Natural killer cell treated with Interleukin-12 subunit alpha and Interleukin-12 subunit beta and Interleukin-15 and Interleukin-18, amount 100 ng/mL, for 72 hours (primary cell): ENCODE measurements at places on chromosomes 16 and 17. TPM values are rescaled to one million over a fixed set of nuclear protein-coding genes. Genes with fewer than 3 reads are reported as not detected.

Gene CDH13
- not detected for total RNA-seq

Gene MT1G
- total RNA-seq: 7.5 TPM

GRCh38 chr17:66952031-66952524 lies 12.4 kb upstream of the CACNG4 start:
- H3K27me3 ChIP-seq: peaks cover 24% of the 10 kb centered on the region
- no peaks in the 10 kb centered on the region for H3K4me1 ChIP-seq
- no peak overlapping the region for H3K27ac ChIP-seq
- H3K36me3 ChIP-seq: no peaks in the 10 kb centered on the region
- H3K4me3 ChIP-seq: no peak overlapping the region
- DNase-seq: no peak

Gene KRT35
- not detected for total RNA-seq

GRCh38 chr17:53134548-53134947 lies 688.2 kb upstream of the KIF2B start:
- H3K36me3 ChIP-seq: no peaks in the 10 kb centered on the region
- no peak for DNase-seq
- H3K27ac ChIP-seq: no peak overlapping the region
- no peaks in the 10 kb centered on the region for H3K27me3 ChIP-seq
- no peaks in the 10 kb centered on the region for H3K4me1 ChIP-seq
- H3K4me3 ChIP-seq: no peak overlapping the region

Gene SERPINF2
- total RNA-seq: 0.24 TPM

DNA sequence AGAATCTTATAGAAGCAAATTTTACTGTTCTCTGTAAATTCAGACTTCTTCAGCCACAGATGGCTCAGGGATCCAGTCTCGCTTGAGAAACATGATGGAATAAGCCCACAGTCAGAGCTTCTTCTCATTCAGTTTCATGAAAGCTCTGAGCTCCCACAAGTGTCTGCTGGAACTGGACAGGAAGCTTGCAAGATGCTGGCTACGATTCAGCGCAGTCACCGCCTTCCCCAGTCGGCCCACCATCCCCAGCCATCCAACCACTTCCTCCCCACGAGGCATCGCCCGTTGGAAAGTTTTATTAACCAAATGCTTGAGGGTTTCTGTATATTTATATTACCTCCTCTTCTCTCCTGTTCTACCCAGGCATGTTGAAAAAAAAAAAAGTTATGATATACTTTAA lies 171.7 kb downstream of the ZFHX3 start:
- DNase-seq: peak; percentile 72
- H3K4me3 ChIP-seq: no peak overlapping the region
- peaks cover 20% of the 10 kb centered on the region for H3K4me1 ChIP-seq
- H3K27ac ChIP-seq: no peak overlapping the region
- H3K27me3 ChIP-seq: no peaks in the 10 kb centered on the region
- no peaks in the 10 kb centered on the region for H3K36me3 ChIP-seq

DNA sequence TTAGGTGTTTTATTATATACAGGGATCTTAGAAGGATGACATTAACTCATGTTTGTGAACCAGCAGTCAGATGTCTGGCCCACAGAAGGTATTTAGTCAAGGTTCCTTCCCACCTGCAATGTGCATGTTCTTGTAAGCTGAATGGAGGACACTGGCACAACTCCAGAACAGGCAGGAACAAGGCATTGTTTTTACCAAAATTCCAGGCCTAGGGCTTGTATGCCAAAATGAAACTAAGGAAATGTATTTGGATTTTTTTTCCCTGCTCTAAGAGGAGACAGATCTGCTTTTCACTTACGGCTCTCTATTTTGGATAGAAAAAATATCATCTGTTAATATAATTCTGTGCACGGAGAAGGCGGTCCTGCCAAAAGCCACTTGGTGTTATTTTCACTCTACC lies 312.5 kb downstream of the GRIN2A start:
- no peak overlapping the region for H3K4me3 ChIP-seq
- H3K36me3 ChIP-seq: no peaks in the 10 kb centered on the region
- peaks cover 7% of the 10 kb centered on the region for H3K27me3 ChIP-seq
- no peak for DNase-seq
- H3K27ac ChIP-seq: no peak overlapping the region
- H3K4me1 ChIP-seq: no peaks in the 10 kb centered on the region

DNA sequence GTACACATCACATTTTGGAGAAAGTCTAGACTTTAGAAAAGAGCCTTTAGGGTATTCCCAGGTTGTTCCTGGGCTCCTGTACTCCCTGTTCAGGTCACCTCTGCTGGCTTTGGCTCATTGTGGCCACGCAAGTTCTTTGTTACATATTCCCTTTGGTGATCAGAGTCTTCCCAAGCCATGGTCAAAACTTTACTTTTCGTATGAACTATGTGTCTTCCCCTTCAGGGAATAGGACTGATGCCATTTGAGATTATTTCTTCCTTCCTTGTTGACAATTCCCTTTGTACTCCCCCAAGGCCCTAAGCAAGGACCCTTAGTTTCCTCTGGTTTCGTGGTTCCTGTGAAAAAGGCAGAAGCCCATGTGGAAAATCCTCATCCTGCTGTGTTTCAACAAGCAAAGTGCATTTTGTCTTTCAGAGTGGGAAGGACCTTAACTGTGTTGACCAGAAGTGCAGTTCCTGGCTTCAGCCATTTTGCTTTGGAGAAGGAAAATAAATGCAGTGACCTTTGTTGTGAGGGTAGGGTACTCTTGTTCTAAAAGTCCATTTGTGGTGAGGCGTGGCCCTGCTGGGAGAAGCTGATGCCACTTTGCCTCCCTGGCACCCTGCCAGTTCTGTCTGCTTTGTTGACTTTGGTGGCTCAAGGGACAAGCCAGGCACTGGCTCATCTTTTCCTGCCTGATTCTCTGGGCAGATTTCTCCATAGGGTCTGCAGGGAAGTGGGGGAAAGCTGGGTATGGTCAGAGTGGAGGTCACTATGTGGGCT lies 55.1 kb downstream of the ZNRF1 start:
- H3K27me3 ChIP-seq: no peaks in the 10 kb centered on the region
- H3K27ac ChIP-seq: no peak overlapping the region
- no peak overlapping the region for H3K4me3 ChIP-seq
- peaks cover 16% of the 10 kb centered on the region for H3K4me1 ChIP-seq
- no peak for DNase-seq
- no peaks in the 10 kb centered on the region for H3K36me3 ChIP-seq

DNA sequence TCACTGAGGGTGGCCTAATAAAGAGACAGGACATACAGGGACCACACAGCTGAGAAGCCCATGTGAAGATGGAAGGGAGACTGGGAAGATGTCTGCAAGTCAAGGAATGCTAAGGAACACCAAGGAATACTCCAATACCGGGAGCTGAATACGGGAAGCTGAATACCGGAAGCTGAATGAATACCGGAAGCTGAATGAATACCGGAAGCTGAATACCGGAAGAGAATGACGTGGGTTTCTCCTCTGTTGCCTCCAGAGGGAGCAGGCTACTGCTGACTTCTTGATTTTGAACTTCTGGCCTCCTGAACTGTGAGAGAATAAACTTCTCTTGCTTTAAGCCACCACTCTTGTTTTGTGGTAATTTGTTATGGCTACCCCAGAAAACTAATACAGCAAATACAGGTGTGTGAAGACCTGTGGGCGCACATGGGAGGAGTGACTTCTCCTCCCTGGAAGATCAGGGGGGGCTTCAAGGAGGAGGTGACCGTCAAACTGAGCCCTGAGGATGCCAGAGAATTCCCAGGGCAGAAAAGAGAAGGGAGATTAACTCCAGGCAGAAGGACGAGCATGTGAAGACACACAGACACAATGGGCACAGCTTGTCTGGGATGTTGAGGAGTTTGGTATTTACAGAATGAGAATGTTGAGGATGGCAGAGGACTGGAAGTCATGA lies 259.9 kb downstream of the IRF8 start:
- H3K4me1 ChIP-seq: peaks cover 5% of the 10 kb centered on the region
- no peak for DNase-seq
- no peak overlapping the region for H3K27ac ChIP-seq

Gene HLF
- total RNA-seq: 0.21 TPM

Gene SLC2A4
- total RNA-seq: not detected

DNA sequence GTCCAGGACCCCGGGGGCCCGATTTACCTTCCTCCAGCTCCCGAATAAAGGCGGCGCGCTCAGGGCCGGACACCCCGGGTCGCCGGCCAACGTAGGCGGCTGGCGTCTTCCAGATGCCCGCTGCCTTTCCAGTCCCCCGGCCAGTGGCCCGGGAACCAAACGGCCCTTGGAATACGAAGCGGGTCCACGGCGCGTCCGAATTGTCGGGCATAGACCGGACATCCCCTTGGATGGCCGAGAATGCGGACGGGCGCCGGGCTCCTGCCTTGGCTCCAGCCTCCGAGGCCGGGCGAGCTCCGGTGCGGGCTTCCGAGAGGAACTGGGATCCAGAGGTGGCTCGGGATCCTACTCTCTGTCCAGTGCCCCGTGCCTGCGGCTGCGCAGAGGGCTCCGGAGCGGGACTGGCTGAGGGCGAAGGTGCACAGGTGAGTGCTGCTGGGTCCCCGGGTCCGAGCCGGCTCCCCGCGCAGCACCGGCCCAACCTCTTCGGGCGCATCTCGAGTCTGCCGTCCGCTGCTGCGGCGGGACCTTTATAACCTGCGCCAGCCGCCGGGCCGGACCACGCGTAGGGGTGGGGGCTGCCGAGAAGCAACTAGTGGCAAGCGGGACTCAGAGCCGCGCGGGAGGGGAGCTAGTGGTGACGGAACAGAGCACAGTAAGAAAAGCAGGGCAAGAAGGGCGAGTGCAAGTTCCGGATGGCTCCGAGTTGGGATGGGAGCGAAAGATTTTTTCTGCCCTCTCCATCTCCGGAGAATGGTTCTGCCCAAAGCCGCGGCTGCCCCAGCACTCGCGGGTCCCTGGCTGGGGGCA lies at the start of gene HAP1:
TSS of gene HAP1 (minus strand) at position 505 of the 810 bp plus-strand sequence. CDS start at position 496, 9 bp downstream.
- no peak within 1 kb of the TSS for H3K4me3 ChIP-seq
- no peak for DNase-seq
- H3K36me3 ChIP-seq: no peaks in the 10 kb centered on the region

- no peak for DNase-seq
- H3K27me3 ChIP-seq: no peaks in the 10 kb centered on the region
- H3K4me3 ChIP-seq: peak overlapping the region; percentile 95
- peaks cover 47% of the 10 kb centered on the region for H3K4me1 ChIP-seq
- H3K36me3 ChIP-seq: peaks cover 10% of the 10 kb centered on the region
Observed at GRCh38 chr16:66933776-66934137, 445 bp downstream of the CIAO2B start.

- H3K4me3 ChIP-seq: no peak overlapping the region
- no peaks in the 10 kb centered on the region for H3K27me3 ChIP-seq
- H3K27ac ChIP-seq: no peak overlapping the region
Observed at GRCh38 chr17:70636517-70637133, 467.3 kb downstream of the KCNJ2 start.

GRCh38 chr16:51719376-51719775 lies 568.3 kb upstream of the SALL1 start:
- no peaks in the 10 kb centered on the region for H3K4me1 ChIP-seq
- no peak for DNase-seq
- H3K36me3 ChIP-seq: no peaks in the 10 kb centered on the region
- H3K27ac ChIP-seq: no peak overlapping the region
- no peaks in the 10 kb centered on the region for H3K27me3 ChIP-seq

- no peaks in the 10 kb centered on the region for H3K27me3 ChIP-seq
- no peaks in the 10 kb centered on the region for H3K36me3 ChIP-seq
- no peak overlapping the region for H3K27ac ChIP-seq
- DNase-seq: no peak
Observed at GRCh38 chr17:41627316-41628072, 3.1 kb upstream of the KRT17 start.

Gene CD300LF
- not detected for total RNA-seq

Gene FAM222B
- total RNA-seq: 21.7 TPM

DNA sequence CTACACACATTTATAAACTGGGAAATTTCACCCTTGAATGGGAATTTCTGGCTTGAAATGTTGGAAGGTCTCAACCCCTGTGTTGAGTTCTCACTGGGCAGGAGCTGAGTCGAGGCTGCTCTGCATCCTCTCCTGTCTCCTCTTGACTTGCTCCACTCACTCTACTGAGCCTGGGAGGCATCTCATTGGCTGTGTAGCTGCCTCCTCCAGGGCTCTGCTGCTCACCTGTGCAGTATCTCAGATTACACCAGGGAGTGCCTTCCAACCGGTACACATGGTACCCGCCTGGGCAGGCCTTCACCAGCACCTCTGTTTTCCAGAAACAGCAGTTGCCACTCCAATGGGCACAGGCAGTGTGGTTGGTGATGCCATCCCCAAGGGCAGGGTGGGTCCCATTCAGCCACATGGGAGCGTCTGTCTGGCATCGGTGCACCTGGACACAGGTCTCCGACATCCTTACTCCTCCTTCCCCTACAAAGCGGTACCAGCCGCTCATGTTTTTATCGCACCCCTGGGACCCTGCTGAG lies 3.7 kb downstream of the GP2 start:
- H3K36me3 ChIP-seq: no peaks in the 10 kb centered on the region
- DNase-seq: no peak
- peaks cover 4% of the 10 kb centered on the region for H3K27me3 ChIP-seq
- H3K4me3 ChIP-seq: no peak overlapping the region

Gene ADAM11
- total RNA-seq: 0.31 TPM

Gene HOXB3
- 9.0 TPM for total RNA-seq

DNA sequence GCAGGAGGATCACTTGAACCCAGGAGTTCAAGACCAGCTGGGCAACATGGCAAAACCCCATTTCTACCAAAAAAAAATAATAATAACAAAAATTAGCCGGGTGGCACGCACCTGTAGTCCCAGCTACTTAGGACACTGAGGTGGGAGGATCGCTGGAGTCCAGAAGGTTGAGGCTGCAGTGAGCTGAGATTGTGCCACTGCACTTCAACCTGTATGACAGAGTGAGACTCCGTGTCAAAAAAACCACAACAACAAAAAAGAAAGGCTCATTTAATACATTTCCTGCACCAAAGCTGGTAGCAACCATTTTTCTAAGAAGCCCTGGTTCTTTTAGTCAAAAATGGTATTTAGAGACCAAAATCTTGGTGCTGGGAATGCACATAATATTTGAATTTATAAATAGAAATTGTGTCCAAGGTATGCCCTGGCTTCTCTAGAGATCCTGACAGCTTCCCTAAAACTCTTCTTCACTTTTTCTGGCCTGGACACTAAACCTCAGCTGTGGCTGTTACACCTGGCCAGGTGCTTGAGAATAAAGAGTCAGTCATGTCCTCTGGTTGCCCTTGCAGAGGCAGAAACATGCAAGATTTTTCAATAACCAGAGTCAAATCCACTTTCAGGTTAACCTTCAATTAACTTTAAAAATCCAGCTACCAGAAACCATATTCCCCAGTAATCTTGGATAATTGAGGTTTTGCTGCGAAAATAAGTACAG lies 35.9 kb downstream of the SCNN1B start:
- no peak for DNase-seq
- H3K27me3 ChIP-seq: peaks cover 13% of the 10 kb centered on the region
- no peak overlapping the region for H3K27ac ChIP-seq
- H3K36me3 ChIP-seq: no peaks in the 10 kb centered on the region
- H3K4me3 ChIP-seq: no peak overlapping the region

- H3K4me3 ChIP-seq: no peak overlapping the region
- H3K27me3 ChIP-seq: no peaks in the 10 kb centered on the region
- H3K27ac ChIP-seq: peak overlapping the region; percentile 61
Observed at GRCh38 chr16:67458121-67458641, 22.8 kb downstream of the ATP6V0D1 start.

Gene CCL8
- not detected for total RNA-seq

Gene PRAC2
- total RNA-seq: not detected

Gene RAB40B
- total RNA-seq: 1.1 TPM

GRCh38 chr17:81537343-81537855 lies 9.2 kb downstream of the FSCN2 start:
- no peaks in the 10 kb centered on the region for H3K36me3 ChIP-seq
- H3K4me1 ChIP-seq: peaks cover 5% of the 10 kb centered on the region
- no peak for DNase-seq
- peaks cover 3% of the 10 kb centered on the region for H3K27me3 ChIP-seq
- no peak overlapping the region for H3K27ac ChIP-seq

Gene GP2
- total RNA-seq: not detected

GRCh38 chr16:81629034-81629802 lies 149.9 kb upstream of the PLCG2 start:
- H3K4me1 ChIP-seq: peaks cover 47% of the 10 kb centered on the region
- H3K4me3 ChIP-seq: no peak overlapping the region
- DNase-seq: no peak
